Activated effector memory CD4-positive, alpha-beta T cell treated with Interleukin-2 at 50 U/mL for 16 hours (primary cell): ENCODE measurements at places on chromosomes 7 and 10.

- no peak for DNase-seq
Observed at GRCh38 chr10:88281592-88282347, 301.3 kb downstream of the RNLS start.

- DNase-seq = no peak
Observed at GRCh38 chr7:77239471-77239870, 39.9 kb upstream of the FGL2 start.

- DNase-seq = no peak
Observed at GRCh38 chr10:129524936-129525335, 57.9 kb downstream of the MGMT start.

- DNase-seq = no peak
Observed at GRCh38 chr7:71694665-71695064, 562.7 kb downstream of the GALNT17 start.

DNA sequence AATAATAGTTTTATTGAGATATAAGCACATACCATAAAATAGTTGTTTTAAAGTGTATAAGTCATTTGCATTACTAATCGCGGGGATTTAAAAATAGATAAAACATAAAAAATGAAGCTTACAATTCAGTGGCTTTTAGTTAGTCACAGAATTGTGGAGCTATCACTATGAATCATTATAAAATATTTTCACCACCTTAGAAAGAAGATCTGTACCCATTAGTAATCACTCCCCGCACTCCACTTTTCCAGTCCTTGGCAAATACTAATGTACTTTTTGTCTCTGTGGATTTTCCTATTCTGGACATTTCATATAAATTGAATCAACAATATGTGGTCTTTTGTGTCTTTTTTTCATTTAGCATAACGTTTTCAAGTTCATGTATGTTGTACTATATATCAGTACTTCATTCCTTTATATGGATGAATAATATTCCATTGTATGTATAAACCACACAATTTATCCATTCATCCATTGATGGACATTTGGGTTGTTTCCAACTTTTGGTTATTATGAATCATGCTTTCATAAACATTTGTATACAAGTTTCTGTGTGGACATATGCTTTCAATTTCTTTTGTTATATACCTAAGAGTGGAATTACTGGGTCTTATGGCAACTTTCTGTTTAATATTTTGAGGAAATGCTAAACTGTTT lies 162.5 kb downstream of the MAGI2 start:
- no peak for DNase-seq

DNA sequence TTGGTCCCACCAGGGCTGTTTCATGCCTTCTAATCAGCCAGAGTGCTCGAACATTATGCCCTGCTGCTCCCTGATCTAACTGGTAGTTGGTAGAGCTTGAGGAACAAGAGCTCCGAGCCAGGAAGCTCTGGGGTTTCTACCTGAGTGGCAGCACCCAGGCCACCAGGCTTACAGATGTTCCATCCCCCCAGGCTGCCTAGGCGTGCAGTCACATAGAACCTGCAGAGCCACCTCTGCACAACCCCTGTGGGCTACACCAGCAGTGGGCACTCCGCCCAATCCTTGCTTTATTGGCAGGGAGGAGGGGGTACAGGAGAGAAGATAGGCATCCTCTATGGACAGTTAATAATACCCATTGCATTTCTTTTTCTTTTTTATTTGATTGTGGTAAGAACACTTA lies 21.8 kb downstream of the MAP3K8 start:
- no peak for DNase-seq

GRCh38 chr7:75958802-75959543 lies 35.4 kb downstream of the TMEM120A start:
- no peak for DNase-seq

- DNase-seq = no peak
Observed at GRCh38 chr7:27104341-27105058, 2.0 kb upstream of the HOXA2 start.

DNA sequence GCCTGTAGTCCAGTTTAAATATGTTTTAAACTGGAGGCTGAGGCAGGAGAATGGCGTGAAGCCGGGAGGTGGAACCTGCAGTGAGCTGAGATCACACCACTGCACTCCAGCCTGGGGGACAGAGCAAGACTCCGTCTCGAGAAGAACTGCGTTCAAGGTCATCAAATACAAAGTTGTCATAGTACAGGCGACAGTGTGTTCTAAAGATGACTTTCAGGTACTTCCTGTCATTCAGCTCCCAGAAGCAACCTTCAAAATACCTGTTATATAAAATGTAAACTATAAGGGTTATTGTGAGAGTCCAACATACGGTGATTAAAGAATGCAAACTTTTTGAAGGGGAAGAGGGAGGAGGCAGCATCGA lies 8.7 kb downstream of the MPP7 start:
- no peak for DNase-seq

DNA sequence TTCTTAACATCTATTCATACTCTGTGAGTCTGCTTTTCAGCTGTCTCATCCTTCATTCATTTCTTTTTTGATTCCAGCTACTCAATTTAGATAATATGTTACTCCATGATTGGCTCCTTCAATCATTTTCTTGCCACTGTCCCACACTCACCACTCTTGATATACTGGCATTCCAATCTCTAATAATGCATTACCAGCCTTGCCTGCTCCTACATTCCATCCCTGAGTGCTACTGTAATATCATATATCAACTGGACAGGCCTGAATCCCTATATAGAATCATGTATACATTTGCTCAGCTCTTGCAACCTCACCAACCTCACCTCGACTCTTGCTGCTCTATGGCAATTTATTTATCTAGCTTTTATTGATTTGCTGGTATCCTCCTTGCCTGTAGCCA lies 45.0 kb upstream of the SLC13A1 start:
- DNase-seq = no peak

DNA sequence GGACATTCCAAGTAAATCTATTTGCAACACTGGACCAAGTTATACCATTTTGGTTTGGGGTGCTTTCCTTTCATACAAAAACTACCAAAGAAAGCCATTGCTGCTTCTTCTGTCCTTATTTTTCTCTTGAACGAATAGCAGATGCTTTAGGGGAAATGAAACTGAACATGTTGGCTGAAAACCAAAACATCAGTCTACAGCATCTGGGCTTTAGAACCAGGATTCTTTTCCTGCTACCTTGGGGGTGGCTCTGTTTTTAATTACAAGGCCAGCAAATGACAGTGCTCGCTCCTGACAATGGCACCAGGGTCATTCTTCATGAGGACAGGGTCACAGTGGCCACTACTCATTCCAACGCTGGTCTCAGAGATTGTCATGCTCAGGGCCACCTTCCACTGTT lies 80.3 kb downstream of the WDR11 start:
- no peak for DNase-seq
